ENCODE measurements at places on chromosomes 16 and 17.

- no peak for DNase-seq
These were observed 671.1 kb downstream of the WWOX start for GRCh38 chr16:78770353-78771091.

DNA sequence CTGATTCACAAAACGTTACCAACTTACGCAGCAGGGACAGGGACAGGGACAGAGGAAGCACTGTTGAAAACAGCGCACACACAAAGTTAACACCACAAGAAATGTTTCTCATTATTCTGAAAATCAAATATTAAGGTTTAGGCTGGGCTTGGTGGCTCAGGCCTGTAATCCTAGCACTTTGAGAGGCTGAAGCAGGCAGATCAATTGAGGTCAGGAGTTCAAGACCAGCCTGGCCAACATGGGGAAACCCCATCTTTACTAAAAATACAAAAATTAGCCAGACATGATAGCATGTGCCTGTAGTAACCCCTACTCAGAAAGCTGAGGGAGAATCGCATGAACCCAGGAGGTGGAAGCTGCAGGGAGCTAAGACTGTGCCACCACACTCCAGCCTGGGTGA is 4.2 kb downstream of the CYTH1 start:
- no peak for DNase-seq

DNA sequence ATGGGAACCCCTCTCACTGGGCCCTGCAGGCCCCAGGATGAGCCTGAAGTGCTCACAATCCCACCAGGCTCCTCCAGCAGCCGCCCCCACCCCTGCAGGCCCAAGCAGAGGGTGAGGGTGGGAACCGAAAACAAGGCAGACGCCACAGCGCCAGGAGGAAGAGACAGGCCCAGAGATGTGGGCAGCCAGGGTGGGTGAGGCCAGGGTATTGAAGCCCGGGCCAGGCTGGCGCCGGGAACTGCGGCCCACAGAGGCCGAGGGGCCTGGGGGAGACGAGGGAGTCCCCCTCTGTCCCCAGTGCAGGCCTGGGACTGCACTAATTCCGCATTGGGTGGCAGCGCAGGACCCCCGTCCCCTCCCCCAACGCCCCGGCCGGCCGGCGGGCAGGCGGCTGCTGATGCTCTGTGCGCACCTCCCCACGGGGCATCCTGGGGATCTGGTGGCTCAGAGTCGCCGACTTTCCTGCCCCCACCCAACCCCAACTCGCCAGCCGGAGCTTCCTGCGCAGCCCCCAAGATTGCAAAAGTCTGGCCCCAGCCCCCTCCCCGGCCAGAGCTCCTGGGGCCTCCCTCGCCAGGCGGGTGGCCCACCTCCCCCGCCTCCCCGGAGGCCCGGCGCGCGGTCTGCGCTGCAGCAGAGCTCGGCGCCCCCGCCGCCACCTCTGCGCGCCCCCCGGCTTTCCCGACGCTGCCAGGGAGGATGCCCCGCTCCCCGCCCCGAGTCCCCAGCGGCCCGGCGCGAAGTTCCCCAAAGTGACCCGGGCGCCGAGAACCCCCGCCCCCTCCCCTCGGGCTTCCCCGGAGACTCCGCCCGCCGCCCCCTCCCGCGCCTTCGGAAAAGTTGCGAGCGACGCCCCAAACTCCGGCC is 107.8 kb downstream of the ENGASE start:
- DNase-seq, result no peak

GRCh38 chr16:30948667-30949649 is at the start of gene ORAI3:
Gene ORAI3, plus strand, starts transcription at chr16:30949068. Its CDS starts 222 bp downstream, at chr16:30949290.
- DNase-seq, result peak; percentile 50

DNA sequence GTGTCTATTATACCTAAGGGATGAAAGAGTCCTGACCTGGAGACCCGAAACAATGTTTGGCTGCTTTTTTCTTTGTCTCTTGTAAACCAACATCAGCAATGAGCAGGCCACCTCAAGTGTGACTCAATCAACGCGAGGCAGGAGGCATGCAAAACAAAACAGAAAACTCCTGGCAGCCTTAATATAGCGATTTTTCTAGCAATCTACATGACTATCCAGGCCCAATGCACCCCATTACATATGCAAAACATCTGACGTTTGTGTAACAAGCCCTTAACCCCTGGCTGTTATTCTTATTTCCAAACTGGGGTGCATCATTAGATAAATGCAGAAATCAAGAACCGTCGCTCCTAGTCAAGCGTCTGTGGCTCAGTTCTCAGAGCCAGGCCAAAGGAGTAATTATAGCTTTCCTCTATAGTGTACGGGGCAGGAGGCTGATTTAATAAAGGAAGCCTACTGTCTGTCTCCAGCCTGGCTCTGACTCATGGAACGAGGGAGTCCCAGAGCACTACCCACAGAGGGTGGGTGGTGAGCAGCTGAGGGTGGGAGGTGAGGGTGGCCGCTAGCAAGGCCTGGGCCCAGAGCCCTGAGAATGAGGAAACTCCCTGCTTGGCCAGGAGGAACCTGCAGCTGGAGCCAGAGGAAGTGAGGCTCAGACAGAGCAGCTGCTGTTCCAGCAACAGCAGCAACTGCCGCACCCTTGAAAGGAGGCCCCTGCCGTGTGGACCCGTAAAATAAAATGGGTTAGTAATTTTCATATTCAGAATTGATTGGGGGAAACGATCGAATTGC is 43.9 kb downstream of the CHD9 start:
- DNase-seq, result no peak

DNA sequence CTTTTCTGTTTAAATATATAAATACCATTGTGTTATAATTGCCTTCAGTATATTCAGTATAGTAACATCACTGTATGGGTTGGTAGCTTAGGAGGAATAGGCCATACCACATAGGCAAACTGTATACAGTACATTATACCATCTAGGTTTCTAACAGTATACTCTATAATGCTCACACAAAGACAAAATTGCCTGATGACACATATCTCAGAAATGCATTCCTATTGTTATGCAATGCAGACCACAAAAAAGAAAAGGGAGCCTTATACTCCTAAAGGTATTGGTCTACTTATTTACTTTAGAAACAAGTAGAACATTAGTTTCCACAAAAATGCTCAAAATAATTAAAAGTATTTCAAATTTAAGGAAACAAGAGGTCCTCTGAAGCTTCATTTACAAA is 47.9 kb downstream of the SETD6 start:
- DNase-seq, result no peak

- no peak for DNase-seq
These were observed 6.3 kb upstream of the GOSR2 start for GRCh38 chr17:46916623-46917022.

- no peak for DNase-seq
These were observed 82.6 kb upstream of the GNAO1 start for GRCh38 chr16:56108724-56109123.

DNA sequence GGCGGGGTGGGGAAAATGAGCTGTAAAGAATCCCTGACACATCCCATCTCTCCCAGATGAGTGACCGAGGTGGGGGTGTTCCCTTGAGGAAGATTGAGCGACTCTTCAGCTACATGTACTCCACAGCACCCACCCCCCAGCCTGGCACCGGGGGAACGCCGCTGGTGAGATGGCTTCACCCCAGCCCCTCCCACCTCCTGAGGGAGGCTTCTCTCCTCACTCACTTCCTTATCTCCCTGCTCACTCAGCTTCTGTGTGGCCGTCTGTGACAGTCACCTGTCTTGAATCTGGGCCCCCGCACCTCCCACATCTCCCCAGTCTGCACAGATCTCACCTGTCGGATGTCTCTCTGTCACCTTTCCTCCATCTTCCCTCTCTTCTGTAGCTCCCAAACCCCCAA is 13.4 kb downstream of the PDK2 start:
- no peak for DNase-seq

DNA sequence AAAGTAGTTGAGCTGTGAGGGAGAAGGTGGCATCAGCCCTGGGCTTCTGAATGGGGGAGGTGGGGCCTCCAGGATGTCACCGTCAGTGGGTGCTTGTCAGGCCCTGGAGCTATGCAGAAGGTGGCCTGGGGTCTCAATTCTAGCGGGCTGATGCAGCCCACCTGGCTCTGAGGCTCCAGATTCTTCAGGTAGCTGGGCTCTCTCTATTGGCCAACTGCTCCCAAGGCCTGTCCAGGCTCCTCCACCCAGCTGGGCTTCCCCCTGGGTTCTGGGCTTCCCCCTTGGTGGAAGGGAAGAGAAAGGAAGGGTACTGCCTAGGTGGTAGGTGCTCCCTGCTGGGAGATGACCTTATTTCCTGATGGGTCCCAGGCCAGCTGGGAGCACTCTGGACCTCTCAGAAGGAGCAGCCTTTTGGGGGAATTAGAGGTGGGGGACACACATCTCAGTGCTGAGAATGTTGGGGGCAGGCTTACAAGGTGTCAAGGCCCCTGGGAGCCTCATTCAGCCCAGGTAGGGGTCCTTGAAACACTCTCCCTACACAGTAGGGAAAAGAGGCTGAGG is 1728.3 kb downstream of the TP53TG3F start:
- DNase-seq, result no peak

- no peak for DNase-seq
These were observed 144.6 kb upstream of the PLCG2 start for GRCh38 chr16:81634380-81635062.

DNA sequence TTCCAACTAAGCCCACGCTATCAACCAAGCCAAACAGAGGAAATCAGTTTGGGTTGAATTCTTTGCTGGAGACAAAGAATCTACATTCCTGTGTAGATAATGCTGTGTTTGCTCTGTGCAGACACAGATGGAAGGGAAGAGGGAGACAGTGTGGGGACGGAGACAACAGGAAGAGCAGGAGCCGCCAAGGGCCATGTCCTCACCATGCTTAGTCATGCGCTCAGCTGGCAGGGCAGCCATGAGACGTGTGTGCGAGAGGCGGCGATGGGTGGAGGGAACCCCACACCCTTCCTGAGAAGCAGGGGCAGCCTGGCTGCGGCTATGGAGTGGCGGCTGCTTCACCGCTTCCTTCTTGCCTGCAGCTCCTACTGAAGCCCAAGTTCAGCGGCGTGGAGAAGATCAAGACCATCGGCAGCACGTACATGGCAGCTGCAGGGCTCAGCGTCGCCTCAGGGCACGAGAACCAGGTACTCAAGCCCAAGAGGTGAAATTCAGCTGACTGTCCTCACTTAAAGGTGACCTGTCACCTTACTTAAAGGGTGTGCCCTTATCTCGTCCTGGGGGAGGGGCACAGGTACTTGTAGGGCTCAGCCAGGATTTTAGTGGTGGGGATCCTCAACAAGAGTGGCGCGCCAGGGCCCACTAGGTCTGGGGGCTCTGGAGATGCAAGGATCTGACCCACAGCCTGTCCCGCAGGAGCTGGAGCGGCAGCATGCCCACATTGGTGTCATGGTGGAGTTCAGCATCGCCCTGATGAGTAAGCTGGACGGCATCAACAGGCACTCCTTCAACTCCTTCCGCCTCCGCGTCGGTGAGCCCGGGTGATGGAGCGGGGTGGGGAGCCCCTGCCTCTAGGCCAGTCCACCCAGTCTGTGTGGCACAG is 47.5 kb downstream of the ADCY7 start:
- no peak for DNase-seq
